ENCODE measurements at places on chromosomes 12 and 14.

DNA sequence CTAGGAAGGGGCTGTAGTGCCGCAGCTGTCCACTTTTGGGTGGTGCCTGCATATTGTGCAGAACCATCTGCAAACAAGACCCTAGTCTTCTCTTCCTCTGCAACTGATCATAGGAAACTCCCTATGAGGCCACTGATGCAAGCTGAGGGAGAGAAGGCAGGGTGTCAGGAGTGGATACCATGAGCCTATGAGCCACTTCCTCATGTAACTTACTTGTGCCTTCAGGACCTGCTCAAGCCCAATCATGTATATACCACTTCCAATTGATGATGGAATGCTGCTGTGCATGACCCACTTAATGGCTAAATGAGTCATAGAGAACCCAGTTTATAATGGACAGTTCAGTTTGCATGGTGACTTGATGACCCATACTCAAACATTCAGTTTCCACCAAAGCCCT, 107.9 kb downstream of the ALG10B start:
- no peak for DNase-seq

- DNase-seq, result no peak
These were observed 156.5 kb upstream of the AMIGO2 start for GRCh38 chr12:47236109-47236714.

GRCh38 chr14:88914956-88915355, 90.5 kb downstream of the TTC8 start:
- DNase-seq, result no peak

- DNase-seq, result no peak
These were observed 48.1 kb upstream of the VASH1 start for GRCh38 chr14:76713121-76713520.

- no peak for DNase-seq
These were observed 20.8 kb downstream of the SAV1 start for GRCh38 chr14:50647282-50647681.

GRCh38 chr12:124387528-124387911, 92.6 kb downstream of the RFLNA start:
- no peak for DNase-seq

DNA sequence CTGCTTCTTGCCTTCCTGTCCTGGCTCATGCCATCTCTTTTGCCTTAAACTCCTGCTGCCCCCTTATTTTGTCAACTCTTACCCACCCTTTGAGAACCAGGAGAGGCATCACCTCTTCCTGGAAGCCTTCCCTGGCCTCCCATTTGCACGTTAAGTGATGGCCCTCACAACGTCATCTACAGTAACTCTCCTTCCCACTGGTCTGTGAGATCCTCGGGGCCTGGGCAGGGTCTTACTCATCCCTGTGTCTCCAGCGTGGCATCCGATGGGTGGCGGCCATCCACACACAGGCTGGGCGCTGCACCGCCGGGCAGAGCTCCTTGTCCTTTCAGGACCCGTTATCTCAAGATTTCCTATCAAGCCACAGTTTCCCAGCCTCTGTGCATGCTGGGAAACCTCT, 16.8 kb upstream of the CACNA2D4 start:
- DNase-seq, result no peak

GRCh38 chr14:32432813-32433538, 103.9 kb downstream of the AKAP6 start:
- DNase-seq, result no peak

DNA sequence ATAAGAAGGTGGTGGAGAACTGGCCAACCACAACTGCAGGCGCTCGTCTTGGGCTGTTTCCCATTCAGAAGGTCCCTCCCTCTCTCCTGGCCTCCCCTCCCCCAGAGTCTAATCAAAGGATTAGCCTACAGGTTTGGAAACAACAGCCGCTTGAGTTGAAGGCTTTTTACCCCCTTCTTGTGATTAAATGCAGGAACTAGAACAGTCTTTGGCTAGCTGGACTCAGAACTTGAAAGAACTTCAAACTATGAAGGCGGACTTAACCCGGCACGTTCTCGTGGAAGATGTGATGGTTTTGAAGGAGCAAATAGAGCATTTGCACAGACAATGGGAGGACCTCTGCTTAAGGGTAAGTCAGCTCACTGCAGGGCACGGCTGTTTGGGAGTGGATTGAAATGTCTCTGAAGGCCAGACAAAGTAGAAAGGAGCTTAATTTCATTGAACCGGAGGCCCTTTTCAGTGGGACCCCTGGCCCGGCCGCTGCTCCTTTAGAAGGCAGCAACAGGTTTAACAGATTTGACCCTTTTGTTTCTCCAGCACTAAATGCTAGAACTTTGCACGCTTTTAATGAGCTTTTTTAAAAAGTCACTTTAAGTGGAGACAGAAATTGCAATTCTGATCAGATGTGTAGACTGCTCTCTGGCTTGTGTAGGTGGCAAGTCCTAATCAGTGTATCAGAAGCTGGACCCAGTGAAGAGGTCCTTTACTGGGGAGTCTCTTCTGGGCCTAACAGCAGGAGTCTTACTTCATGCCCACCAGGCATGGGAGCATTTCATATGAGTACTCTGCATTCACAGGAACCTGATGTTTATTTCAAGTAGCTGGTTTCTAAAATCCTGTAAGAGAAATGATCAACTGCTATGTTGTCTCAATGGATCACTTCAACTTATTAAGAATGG, 107.7 kb downstream of the ESR2 start:
- DNase-seq, result no peak

- no peak for DNase-seq
These were observed 34.9 kb downstream of the SH2B3 start for GRCh38 chr12:111440631-111441030.

- DNase-seq, result no peak
These were observed 95.1 kb downstream of the CAND1 start for GRCh38 chr12:67364228-67364627.

- no peak for DNase-seq
These were observed 15.7 kb downstream of the ABHD4 start for GRCh38 chr14:22613736-22614239.

GRCh38 chr12:27534765-27535161, 10.8 kb downstream of the PPFIBP1 start:
- DNase-seq, result no peak

DNA sequence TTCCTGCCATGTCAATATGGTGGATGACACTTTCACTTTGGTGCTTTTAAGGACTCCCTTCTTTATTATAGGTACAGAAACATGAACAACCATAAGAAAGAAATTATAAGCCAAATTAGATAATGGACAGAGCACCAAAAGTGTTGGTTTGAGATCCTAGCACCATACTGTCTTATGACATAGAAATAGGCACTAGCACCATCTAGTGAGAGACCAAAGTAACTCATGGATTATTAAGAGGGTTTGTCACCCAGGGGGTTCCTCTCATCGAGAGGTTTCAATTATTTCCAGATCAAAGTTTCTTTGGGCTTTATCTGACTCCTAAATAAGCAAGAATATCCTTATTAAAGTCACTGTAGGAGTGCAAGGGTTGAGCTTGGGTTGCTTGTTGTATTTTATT, 153.0 kb upstream of the DIO2 start:
- DNase-seq, result no peak

- DNase-seq, result no peak
These were observed 91.7 kb downstream of the MYRFL start for GRCh38 chr12:69916544-69917235.

DNA sequence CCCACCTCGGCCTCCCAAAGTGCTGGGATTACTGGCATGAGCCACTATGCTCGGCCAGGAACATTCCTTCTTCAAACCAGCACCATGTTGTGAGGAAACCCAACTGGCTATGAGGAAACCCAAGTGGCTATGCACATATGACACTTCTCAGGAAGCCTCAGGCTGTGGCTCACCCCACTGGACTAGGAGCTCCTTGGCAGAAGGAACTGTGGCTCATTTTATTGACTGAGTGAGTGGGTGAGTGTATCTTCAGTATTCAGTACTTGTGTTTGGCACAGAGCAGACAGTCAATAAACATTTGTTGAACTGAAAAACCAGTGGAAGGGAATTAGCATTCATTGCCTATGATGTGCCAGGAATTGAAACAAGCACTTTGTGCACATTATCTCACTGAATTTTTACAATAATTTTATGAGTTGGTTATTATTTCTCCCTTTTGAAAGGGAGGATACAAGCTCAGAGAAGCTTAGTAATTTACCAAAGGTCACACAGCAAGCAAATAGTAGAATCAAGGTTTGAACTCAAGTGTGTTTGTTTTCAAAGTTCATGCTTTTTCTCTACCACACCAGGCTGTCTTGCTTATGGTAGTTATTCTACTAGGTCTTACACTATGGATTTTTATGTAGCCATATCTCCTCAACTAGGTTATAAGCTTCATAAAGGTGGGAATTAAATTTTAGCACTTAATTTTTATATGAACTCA, 121.6 kb downstream of the VEZT start:
- no peak for DNase-seq

DNA sequence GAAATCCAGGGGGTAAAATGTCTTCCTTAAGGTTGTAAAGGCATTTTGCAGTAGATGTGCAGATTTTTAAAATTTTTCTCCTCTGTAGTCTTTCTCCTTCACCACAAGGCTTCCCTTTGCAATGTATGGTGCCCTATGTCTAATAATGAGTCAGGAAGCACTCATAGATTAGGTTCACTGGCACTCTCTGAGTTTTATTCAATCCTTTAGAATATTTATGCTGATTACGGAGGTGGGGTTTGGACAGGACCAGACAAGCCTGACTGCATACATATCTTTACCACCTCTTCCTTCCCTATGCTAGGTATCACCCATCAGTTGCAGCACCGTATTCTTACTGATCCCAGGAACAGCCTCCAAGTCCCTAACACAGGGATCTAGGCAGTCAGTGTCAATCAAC, 99.5 kb downstream of the NEDD1 start:
- no peak for DNase-seq

GRCh38 chr14:64880221-64881121, 764 bp upstream of the SPTB start:
- peak; percentile 14 for DNase-seq

DNA sequence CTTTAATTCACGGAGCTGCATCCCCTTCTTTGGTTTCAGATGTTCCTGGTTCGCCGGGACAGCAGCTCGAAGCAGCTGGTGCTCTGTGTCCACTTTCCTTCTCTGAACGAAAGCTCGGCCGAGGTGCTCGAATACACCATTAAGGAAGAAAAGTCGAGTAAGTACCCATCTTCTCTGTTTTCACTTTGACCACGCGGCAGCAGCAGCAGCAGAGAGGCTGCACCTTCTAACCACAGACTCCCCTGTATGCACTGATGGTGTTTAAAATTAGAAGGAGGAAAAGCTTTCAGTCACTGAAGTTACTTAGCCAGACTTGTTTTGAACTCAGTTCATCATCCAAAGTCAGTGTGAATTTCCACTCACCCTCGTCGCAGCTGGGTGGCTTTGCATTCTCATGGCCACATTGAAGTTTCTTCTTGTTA, 63.8 kb downstream of the RIN3 start:
- no peak for DNase-seq

GRCh38 chr12:3389986-3390385, 101.0 kb upstream of the PRMT8 start:
- DNase-seq, result no peak

All from right lung (tissue), 10 donors.